Stimulated activated CD8-positive, alpha-beta memory T cell treated with anti-CD3 and anti-CD28 coated beads, Interleukin-15, amount 100 ng/mL, for 48 hours (primary cell): ENCODE measurements at places on chromosomes 7 and 10.

- DNase-seq = no peak
Observed at GRCh38 chr7:113013761-113014449, 72.7 kb downstream of the GPR85 start.

DNA sequence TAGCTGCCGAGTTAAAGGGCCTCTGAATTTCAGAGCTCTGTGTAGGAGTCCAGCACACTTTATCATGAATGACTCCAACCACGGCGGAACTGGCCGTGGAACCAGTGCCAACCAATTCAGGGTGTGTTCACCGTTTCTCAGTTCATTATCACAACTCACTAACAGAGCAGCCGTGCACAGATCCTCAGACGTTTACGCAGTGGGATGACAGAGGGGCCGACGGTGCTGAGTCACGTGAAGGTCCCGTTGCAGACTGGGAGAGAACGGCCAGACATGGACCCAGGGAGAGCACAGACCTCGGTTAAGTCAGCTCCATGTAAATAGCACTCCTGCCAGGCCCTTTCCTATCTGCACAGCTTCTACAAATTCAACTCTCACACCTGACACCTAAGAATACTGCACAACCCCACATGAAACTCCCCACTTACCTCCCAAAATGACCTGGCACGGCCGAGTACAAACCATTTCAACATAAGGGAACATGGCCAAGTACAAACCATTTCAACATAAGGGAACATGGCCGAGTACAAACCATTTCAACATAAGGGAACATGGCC lies 95.5 kb downstream of the DIP2C start:
- no peak for DNase-seq

GRCh38 chr7:94907811-94908322 lies 473 bp downstream of the PPP1R9A start:
- DNase-seq = no peak

- no peak for DNase-seq
Observed at GRCh38 chr7:16055263-16055976, 365.9 kb downstream of the CRPPA start.

GRCh38 chr7:43530553-43531410 lies 52.1 kb upstream of the STK17A start:
- no peak for DNase-seq

GRCh38 chr10:60390224-60390626 lies 550 bp upstream of the ANK3 start:
- DNase-seq = no peak

DNA sequence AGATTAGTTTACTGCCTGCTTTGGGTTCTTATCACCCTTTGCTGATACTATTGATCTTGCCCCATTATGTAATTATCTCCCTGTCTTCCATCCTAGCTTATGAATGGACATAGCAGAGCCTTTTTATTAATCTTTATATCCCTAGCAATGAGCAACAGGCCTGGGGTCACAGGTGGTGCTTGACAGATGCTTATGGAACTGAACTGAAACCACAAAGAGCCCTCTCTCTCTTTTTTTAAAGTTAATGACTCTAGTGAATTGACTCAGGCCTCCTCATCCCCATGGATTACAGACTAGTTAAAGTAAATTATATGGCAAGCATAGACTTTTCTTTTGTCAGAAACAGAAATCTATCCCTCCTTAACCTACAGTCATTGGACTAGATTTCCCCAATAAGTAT lies 265.2 kb downstream of the PHTF2 start:
- no peak for DNase-seq

DNA sequence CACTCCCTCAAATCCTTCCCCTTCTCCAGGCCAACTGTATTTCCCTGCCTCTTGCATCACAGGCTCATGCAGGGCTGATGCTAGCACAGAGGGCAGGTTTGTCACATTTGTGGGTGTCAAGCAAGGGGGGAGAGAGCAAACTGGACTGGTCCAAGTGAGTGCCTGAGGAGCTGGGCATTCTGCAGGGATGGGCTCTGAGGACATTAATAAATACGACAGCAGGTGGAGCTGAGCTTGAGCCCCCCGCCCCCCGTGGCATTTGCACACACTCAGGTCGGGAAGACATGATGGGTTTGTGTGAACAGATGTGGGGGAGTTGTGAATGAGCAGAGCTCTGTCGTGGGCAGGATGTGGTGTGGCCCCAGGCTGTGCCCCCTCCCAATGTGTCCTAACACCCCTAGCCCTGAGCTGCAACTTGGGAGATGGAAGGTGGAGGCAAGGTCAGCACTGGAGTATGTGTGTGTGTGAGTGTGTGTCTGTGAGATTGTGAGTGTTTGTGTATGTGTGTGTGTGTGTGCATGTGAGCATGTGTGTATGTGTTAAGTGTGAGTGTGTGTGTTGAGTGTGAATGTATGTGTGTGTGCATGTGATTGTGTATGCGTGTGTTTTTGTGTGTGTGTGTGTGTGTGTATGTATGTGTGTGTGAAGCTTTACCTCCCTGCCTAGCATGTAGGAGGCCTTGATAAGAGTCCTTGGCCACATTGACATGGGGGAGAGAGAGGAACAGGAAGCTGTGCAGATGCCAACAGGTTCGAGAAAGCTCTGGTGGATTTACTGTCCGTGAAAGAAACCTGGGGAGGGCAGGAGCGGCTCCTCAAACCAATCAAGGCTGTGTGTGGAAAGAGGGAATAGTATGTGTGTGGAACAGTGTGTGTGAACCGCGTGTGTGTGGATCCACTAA lies 9.1 kb downstream of the RASSF4 start:
- DNase-seq = no peak

- DNase-seq = no peak
Observed at GRCh38 chr10:92395271-92395670, 104.3 kb downstream of the MARCHF5 start.

DNA sequence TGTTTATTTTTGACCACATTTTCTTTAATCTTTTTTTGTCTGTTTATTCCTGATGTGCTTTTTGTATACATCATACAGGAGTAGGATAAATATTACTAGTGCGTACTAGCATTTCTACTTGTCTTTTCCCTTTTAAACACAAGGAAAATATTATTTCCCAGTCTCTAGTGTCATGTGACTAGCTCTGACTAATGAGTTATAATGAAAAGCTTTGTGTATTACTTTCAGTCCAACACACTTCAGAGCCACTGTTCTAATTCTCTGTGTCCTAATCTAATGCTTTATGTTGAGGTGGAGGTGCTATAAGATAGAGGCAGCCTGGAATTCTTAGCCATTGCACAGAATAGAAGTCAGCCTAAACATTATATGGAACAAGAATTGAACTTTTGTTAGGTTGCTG lies 65.0 kb upstream of the RAB18 start:
- no peak for DNase-seq

DNA sequence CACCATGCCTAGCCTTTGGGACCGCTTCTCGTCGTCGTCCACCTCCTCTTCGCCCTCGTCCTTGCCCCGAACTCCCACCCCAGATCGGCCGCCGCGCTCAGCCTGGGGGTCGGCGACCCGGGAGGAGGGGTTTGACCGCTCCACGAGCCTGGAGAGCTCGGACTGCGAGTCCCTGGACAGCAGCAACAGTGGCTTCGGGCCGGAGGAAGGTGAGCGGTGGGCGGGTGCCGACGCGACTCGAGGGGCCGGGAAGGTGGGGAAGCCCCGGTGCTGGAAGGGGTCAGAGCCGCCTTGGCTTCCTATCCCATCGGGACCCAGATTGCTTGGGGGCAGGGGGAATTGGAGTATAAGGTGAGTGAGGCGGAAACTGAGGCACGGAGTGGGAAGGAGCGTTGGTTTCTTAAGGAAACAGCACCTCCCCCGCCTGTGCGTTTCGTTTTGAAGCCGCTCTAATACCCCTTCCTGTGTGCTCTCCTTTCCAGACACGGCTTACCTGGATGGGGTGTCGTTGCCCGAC lies 547 bp downstream of the DDIT4 start:
- no peak for DNase-seq

GRCh38 chr10:10787586-10787985 lies 230.1 kb upstream of the CELF2 start:
- DNase-seq = no peak

DNA sequence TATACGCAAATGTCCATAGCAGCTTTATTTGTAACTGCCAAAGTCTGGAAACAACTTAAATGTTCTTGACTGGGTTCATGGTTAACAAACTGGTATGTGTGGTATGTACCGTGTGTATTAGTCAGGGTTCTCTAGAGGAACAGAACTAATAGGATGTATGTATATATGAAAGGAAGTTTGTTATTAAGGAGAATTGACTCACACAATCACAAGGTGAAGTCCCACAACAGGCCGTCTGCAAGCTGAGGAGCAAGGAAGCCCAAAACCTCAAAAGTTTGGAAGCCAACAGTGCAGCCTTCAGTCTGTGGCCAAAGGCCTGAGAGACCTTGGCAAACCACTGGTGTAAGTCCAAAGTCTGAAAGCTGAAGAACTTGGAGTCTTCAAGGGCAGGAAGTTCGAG lies 66.8 kb downstream of the TMEM168 start:
- DNase-seq = no peak

DNA sequence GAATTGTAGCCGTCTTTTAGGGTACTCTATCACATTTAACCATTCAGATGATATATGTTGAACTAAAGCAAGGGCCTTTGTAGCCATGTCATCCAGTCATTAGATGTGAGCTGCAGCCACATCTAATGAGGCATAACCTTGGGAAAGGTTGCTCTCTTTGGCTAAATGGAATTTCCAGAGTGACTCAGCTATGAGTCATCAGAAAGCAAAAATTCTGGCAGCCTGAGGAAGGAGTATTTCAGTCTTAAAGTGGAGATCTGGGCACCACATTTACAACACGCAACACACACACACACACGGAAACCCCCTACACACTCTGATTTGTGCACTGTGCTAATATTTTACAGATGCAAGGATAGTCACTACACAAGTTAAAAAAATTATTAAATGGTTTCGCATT lies 176.9 kb upstream of the ZWINT start:
- no peak for DNase-seq

DNA sequence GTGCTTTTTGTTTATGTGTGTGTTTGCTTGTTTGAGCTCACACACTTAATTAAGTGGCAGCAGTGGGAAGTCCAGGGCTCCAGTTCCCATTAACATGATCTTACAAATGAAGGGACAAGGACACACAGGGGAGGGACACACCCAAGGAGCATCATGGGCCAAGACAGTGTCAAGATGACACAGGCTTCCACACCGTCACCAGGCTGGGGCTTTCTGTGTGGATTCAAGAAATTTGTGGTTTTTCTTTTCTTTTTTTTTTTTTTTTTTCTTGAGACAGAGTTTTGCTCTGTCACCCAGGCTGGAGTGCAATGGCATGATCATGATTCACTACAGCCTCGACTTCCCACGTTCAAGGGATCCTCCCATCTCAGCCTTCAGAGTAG lies 173.6 kb downstream of the KIAA1217 start:
- DNase-seq = no peak
